ENCODE measurements at places on chromosomes 1 and 21. TPM values are rescaled to one million over a fixed set of nuclear protein-coding genes. Genes with fewer than 3 reads are reported as not detected.

DNA sequence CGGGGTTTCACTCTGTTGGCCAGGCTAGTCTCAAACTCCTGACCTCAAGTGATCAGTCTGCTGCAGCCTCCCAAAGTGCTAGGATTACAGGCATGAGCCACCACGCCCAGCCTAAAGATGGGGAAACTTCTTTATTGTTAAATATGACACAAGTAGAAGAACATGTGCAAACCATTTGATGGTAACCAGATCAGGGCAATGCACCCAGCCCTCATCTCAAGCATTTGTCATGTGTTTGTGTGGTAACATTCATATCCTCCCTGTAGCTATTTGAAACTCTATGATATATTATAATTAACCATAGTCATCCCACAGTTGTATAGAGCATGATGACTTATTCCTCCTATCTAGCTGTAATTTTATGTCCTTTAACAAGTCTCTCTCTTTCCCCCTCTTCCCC lies 119.5 kb upstream of the TMPRSS2 start:
- DNase-seq = no peak

DNA sequence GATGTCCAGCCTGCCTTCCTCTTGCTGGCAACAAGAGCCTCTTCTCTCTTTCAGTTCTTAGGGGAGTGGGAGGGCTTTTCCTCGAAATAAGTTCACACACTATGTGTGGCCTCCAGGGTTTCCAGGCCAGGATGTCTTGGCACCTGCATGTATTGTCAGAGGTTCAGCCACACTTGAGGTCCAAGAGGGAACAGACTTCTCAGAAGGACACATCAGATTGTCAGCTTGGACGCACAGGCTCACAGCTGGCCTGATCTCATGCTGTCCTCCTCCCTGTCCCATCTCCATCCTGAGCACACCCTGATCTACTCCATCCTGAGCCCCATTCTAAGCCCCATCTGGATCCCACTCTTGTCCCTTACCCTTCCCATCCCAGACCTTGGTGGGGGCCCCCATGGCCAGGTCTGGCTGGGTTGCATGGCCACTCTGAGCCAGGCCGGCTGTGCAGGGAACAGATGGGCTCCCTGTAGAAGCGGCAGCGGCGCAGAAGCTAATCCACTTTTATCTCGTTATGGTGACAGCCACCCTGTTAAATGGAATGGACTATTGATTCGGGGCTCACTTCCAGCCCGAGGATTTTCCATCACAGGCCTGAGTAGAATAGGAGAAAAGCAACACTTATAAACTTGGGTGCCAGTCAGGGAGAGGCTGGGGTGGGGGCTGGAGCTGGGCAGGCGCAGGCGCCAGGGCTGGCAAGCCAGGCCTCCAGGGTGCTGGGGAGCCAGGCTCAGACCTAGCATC lies 85.1 kb upstream of the CSF3R start:
- DNase-seq = no peak

- DNase-seq = no peak
These were observed 35.1 kb upstream of the PARP1 start for GRCh38 chr1:226443033-226443432.

- DNase-seq = no peak
These were observed 132.7 kb downstream of the NTNG1 start for GRCh38 chr1:107273515-107273914.

Gene HTR6
- total RNA-seq = not detected

DNA sequence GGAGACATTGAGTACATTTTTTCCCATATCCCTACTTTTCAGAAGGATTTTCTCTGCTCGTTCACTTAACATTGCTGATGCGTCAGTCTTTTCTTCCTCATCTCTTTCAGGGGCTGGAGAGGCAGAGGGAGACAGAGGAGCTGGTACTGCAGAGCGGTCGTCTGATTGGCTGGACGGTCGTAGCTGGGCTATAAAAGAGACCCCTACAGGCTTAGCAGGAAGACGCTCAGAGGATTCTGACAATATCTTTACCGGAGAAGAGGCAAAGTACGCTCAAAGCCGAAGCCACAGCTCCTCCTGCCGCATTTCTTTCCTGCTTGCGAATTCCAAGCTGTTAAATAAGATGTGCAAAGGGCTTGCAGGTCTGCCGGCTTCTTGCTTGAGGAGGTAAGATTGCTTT lies at the start of gene RGS4:
Gene RGS4 (plus strand): TSS at position 220 of the 400 bp plus-strand sequence. CDS start 124 bp downstream, at position 344.
- DNase-seq = no peak

DNA sequence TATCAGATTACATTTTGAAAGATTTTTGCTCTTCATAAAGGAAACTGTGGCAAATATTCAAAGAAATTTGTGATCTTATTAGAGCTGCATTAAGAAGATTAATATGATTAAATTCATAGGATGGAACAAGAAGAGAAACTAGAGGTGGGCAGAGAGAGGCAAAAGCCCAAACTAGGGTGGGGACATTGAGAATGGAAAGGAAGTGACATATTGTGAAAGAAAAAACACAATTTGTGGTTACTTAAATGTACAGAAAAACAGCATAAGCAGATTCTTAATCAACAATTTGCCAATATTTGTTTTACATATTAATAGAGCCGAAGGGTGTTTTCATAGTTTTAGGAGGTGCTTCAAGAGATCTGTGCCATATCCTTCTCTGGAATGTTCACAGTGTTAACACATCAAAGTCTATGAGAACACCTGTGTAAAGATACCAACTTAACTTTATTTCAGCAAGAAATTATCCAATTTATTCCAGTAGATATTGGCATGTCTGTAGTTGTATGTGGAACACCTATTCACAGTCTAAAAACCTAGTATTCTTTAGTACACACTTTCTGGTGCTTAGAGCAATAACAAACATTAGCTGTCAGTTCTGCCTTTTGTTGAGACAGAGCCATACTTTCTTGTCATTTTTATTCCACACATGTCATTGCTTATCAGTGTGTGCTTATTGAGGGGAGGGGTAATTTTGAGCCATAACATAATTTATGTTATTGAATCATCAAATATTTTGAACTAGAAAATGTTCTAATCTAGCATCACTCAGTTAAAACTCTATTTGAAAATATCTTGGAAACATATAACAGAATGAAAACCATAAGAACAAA lies 401.5 kb downstream of the PTPRC start:
- DNase-seq = no peak

Data from osteoblast (primary cell).